ENCODE measurements at places on chromosomes 12 and 14. TPM values are rescaled to one million over a fixed set of nuclear protein-coding genes. Genes with fewer than 3 reads are reported as not detected.

Gene PTHLH
- not detected for total RNA-seq

Gene KLRD1
- 6.9 TPM for total RNA-seq

Gene PRICKLE1
- total RNA-seq = not detected

Gene PARPBP
- 26.1 TPM for total RNA-seq

DNA sequence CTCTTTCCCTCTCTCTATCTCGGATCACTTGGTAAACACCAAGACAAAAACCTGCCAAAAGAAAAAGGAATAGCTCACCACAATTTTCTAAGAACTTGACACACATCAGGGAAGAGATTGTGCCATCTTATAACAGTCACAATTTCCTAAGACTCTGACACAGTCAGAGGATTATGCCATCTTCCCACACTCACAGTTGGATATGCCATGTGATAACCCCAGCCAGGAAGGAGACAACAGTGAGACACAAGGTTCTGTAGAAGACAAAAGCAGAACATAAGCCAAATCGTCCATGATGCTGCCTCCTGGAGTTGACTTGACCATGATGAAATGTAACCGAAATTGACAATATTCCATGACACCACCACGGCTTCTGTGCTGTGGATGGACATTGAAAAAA lies 2.8 kb upstream of the CLEC9A start:
- no peak for DNase-seq
- H3K27ac ChIP-seq = no peak overlapping the region
- no peaks in the 10 kb centered on the region for H3K27me3 ChIP-seq
- H3K36me3 ChIP-seq = no peaks in the 10 kb centered on the region

- H3K4me1 ChIP-seq = peaks cover 86% of the 10 kb centered on the region
- no peaks in the 10 kb centered on the region for H3K27me3 ChIP-seq
- peak; percentile 92 for DNase-seq
- H3K27ac ChIP-seq = peak overlapping the region; percentile 98
- H3K4me3 ChIP-seq = peak overlapping the region; percentile 72
- H3K36me3 ChIP-seq = peaks cover 71% of the 10 kb centered on the region
These were observed 23.1 kb downstream of the BICDL1 start for GRCh38 chr12:120012067-120012621.

DNA sequence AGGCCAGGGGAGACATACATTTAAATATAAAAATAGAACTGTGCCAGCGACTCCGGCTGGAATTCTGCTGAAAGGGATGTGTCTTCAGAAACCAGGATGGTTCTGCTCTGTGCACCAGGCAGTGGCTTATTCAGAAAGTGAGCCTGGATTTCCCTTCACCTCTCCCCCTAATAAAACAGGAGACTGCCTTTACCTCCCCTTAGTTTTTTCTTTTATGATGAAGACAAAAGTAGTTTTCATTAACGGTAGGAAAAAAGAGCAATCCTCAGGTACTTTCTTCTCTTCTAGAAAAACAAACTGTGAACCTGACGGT lies 346 bp downstream of the SLC7A8 start:
- peaks cover 8% of the 10 kb centered on the region for H3K27me3 ChIP-seq
- no peak for DNase-seq
- H3K36me3 ChIP-seq = no peaks in the 10 kb centered on the region
- H3K4me3 ChIP-seq = no peak overlapping the region

- no peak overlapping the region for H3K27ac ChIP-seq
- H3K36me3 ChIP-seq = peaks cover 15% of the 10 kb centered on the region
- H3K4me3 ChIP-seq = no peak overlapping the region
- no peaks in the 10 kb centered on the region for H3K27me3 ChIP-seq
These were observed 36.8 kb downstream of the YARS2 start for GRCh38 chr12:32718926-32719325.

- no peaks in the 10 kb centered on the region for H3K36me3 ChIP-seq
- no peaks in the 10 kb centered on the region for H3K27me3 ChIP-seq
- H3K27ac ChIP-seq = no peak overlapping the region
- no peak overlapping the region for H3K4me3 ChIP-seq
- DNase-seq = no peak
These were observed 3.2 kb upstream of the MMP19 start for GRCh38 chr12:55845785-55846496.

GRCh38 chr12:102427543-102427941 lies 52.8 kb downstream of the IGF1 start:
- no peak overlapping the region for H3K27ac ChIP-seq
- H3K4me3 ChIP-seq = no peak overlapping the region
- H3K36me3 ChIP-seq = no peaks in the 10 kb centered on the region

DNA sequence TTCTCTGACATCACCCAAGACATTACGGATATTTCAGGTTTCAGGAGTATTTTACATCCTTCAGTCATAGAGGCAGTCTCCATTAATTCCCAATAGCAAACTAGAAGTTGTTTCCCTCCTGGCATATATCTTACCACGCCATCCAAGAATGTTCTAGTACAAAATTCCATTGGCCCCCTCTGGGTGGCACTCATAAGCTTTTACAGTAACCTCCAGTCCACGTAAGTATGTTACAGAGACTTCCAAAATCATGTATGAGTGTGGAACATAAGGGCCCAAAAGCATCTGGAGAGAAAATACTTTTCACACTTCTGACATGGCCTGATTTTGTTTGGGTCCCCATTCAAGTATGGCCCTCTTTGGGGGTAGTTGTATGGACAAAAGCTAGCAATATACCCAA lies 58.1 kb upstream of the DHRS4 start:
- no peak overlapping the region for H3K27ac ChIP-seq
- H3K4me1 ChIP-seq = no peaks in the 10 kb centered on the region
- no peaks in the 10 kb centered on the region for H3K36me3 ChIP-seq

DNA sequence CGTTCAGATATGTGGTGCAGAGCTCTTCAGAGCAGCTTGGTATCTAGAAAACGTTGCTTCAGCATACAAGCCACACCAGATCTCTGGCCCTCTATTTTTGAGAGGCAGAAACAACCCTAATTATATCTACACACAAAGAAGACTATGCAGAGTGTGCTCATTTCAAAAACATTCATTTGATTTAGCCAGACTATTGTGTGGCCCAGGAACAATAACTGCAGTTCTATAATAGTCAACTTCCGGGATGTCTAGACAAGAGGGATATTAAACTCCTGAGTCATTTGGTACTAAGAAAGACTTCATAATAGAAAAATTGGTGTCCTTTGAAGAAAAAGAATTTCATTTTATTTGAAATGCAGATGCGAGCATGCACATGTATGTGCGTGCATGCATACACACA lies 153.8 kb downstream of the PELI2 start:
- no peaks in the 10 kb centered on the region for H3K4me1 ChIP-seq
- no peaks in the 10 kb centered on the region for H3K36me3 ChIP-seq
- DNase-seq = no peak
- H3K27me3 ChIP-seq = no peaks in the 10 kb centered on the region
- H3K4me3 ChIP-seq = no peak overlapping the region

- no peak for DNase-seq
- peaks cover 42% of the 10 kb centered on the region for H3K36me3 ChIP-seq
- H3K4me3 ChIP-seq = peak overlapping the region; percentile 65
- peak overlapping the region; percentile 85 for H3K27ac ChIP-seq
- no peaks in the 10 kb centered on the region for H3K27me3 ChIP-seq
- peaks cover 94% of the 10 kb centered on the region for H3K4me1 ChIP-seq
These were observed 65.6 kb downstream of the CCDC88C start for GRCh38 chr14:91352053-91352452.

- no peaks in the 10 kb centered on the region for H3K36me3 ChIP-seq
- H3K27ac ChIP-seq = no peak overlapping the region
- no peak overlapping the region for H3K4me3 ChIP-seq
- DNase-seq = no peak
- peaks cover 2% of the 10 kb centered on the region for H3K4me1 ChIP-seq
- H3K27me3 ChIP-seq = no peaks in the 10 kb centered on the region
These were observed 122.6 kb downstream of the RAD51B start for GRCh38 chr14:67942080-67942710.

GRCh38 chr12:2960996-2961616 lies 1.9 kb downstream of the TEAD4 start:
- DNase-seq = no peak
- H3K4me3 ChIP-seq = peak overlapping the region; percentile 57
- no peak overlapping the region for H3K27ac ChIP-seq
- H3K4me1 ChIP-seq = peaks cover 8% of the 10 kb centered on the region

DNA sequence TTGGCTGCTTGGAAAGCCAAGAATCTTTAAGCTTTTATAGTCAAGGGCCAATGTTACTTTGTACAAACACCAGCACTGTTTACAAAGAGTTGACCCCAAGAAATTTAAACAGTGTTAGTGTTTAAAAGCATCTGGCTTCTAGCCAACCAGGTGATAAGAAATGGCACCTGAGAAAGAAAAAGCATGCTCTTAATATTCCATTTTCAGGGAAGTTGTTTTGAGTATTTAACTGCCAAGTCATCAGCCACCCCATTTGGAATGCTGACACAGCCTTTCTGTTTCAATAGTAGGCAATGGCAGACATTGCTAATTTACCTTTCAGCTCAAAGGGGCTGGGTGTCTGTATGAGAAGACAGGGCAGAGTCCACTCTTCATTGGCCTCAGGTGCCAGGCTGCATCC lies 3.7 kb upstream of the SLC35F4 start:
- DNase-seq = no peak
- H3K27ac ChIP-seq = no peak overlapping the region
- no peaks in the 10 kb centered on the region for H3K4me1 ChIP-seq
- no peaks in the 10 kb centered on the region for H3K36me3 ChIP-seq
- peaks cover 8% of the 10 kb centered on the region for H3K27me3 ChIP-seq

- no peaks in the 10 kb centered on the region for H3K36me3 ChIP-seq
- no peaks in the 10 kb centered on the region for H3K27me3 ChIP-seq
- no peaks in the 10 kb centered on the region for H3K4me1 ChIP-seq
These were observed 1543.5 kb downstream of the AACS start for GRCh38 chr12:126608607-126609175.
